NCI-H2029 (cell line): ENCODE measurements at places on chromosomes 12 and 14.
A peak's percentile ranks its signal among the peaks of the same experiment; 100 is the strongest.

GRCh38 chr14:77120771-77121743, 20.5 kb downstream of the ZDHHC22 start:
- DNase-seq = peak; percentile 38

GRCh38 chr12:1873531-1874510, 44.6 kb downstream of the CACNA2D4 start:
- no peak for DNase-seq

- DNase-seq = peak; percentile 75
Measured at GRCh38 chr14:23182372-23183157, 895 bp downstream of the SLC7A8 start.

DNA sequence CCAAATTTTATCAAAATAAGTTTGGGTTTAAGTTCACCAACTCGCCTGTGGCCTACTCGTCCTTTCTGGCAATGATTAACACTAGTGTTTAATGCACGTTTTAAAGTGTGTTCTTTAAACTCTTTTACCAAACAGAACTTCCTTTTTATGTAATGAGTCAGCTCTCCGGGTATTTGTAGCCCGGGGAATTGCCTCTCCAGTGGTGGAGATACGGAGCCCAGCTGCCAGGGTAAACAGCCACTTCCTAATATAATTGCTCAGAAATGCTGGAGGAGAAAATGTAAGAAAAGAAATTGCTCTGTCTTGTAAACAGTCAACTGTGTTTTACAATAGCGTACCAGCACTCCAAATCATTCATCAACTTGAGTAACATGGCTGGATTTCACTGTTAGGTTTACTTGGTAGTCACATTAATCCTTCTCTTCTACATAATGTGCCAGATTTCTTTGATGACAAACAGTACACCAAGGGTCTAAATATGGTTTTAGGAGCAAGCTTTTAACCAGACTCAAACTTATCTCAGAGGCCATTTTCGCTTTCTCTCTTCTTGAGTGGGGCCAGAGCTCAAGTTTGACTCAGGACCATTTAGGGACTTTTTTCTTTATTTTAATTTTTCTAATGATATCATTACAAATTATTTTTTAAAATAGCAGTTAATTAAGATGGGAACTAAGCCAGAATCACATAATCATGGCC, 101.2 kb upstream of the SLC38A2 start:
- DNase-seq = peak; percentile 27
